ENCODE measurements at places on chromosomes 11 and 22.
A peak's percentile ranks its signal among the peaks of the same experiment; 100 is the strongest.

- DNase-seq: no peak
Observed at GRCh38 chr11:115199481-115200069, 304.6 kb downstream of the CADM1 start.

- DNase-seq: no peak
Observed at GRCh38 chr11:65338676-65339075, 5.0 kb downstream of the DPF2 start.

GRCh38 chr11:94840209-94840608, 72.1 kb downstream of the AMOTL1 start:
- DNase-seq: no peak

GRCh38 chr22:17549183-17549582, 14.1 kb upstream of the SLC25A18 start:
- no peak for DNase-seq

DNA sequence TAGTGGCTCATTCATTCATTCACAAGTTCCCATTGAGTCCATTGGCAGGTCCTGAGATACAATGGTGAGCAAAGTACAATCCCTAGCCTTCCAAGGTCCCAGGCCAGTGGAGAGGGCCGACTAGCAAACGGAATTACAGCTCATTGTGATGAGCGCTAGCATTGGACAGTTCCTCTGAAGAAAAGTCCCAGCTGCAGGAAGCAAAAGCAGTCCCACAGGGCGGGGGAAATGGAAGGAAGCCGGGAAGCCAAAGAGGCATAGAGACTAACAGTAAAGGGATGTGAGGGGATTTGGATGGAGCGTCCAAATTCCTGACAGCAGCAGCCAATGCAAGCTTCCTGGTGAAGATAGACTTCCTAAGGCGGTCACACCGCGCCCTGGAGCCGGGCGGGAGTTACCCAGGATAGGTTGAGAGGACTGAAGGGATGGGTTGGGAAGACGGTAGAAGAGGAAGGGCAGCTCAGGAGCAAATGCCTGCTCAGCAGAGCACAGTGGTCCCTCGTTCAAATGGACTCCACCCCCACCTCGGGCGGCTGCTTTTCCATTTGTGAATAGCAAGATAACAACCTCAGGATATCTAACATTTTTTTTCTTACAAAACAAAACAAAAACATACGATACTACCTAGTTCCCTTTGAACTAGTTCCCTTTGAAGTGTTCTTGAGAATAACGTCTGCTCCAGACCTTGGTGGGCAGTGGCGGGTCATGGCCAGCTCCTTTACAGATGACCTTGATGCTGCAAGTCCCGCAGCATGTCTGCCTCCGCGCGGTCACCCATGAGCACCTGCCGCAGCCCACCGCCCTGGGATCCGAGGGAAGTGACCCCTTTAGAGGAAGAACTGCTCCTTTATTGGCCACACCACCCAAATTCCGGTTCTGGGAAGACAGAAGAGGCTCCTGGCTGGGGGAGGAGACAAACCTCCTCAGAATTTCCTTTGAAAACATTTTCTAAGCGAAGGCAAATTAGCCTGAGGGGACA, 132.9 kb downstream of the RASSF10 start:
- no peak for DNase-seq

DNA sequence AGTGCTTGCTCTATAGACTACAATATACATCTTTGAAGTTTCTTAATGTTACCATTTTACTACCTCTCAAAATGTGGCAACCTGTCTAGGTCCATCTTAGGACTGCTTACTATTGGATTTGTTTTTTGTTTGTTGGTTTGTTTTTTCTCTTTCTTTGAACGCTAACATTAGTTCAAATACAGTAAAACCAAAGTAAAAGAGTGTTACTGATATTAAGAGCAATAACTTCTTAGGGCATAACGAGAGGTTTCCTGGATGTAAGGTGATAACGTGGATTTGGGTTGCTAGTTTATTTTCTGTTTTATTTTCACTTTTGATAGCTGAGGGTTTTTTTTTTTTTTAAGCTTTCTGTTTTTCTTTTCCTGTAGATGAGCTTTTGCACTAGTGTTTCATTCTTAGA, 43.6 kb downstream of the TMEM135 start:
- DNase-seq: no peak

DNA sequence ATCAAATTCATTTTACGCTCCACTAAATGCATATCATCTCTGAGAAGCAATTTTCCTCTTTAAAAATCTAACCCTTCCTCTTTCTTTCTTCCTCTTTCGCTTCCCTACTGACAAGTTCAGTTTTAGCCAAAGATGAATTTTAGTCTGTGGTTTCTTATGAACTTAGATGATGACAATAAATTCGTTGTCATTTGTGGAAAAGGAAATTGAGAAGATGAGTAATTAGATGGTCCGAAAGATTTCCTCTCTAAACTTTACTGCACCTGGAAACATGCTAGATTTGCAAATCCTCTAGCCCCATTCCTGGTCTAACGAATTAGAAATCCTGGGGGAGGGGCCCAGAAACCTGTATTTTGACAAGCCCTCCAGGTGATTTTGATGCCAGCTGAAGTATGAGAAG, 855.4 kb upstream of the CHORDC1 start:
- no peak for DNase-seq

- DNase-seq: peak; percentile 48
Observed at GRCh38 chr11:61815790-61816735, 740 bp downstream of the FADS1 start.

DNA sequence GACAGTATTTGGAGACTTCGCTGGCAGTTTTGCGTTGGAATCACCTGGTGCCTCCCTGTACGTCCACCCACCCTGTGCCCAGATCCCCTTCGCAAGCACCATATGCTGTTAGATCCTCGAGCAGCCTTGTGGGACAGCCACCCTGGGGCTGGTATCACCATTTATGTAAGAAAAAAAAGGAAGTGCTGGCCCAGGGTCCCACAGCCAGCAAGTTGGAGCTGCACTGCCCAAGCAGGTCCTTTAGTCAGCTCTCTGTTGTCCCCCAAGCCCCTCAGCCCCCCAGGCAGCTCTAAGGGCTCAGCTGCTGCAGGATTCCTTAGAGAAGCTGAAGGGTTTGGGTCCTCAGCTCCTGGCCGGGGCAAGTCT, 80.3 kb downstream of the FBLN1 start:
- no peak for DNase-seq

- DNase-seq: no peak
Observed at GRCh38 chr11:64757549-64758329, 2.0 kb downstream of the PYGM start.
